ENCODE measurements at places on chromosomes 5 and 9.

GRCh38 chr5:107542428-107542827 lies 128.3 kb downstream of the EFNA5 start:
- peak; percentile 21 for DNase-seq

- DNase-seq = no peak
These were observed 508.8 kb downstream of the SEMA5A start for GRCh38 chr5:9037048-9037447.

GRCh38 chr5:145787001-145787400 lies 48.1 kb downstream of the PRELID2 start:
- no peak for DNase-seq

- no peak for DNase-seq
These were observed 799.9 kb upstream of the TYRP1 start for GRCh38 chr9:11893331-11893730.

DNA sequence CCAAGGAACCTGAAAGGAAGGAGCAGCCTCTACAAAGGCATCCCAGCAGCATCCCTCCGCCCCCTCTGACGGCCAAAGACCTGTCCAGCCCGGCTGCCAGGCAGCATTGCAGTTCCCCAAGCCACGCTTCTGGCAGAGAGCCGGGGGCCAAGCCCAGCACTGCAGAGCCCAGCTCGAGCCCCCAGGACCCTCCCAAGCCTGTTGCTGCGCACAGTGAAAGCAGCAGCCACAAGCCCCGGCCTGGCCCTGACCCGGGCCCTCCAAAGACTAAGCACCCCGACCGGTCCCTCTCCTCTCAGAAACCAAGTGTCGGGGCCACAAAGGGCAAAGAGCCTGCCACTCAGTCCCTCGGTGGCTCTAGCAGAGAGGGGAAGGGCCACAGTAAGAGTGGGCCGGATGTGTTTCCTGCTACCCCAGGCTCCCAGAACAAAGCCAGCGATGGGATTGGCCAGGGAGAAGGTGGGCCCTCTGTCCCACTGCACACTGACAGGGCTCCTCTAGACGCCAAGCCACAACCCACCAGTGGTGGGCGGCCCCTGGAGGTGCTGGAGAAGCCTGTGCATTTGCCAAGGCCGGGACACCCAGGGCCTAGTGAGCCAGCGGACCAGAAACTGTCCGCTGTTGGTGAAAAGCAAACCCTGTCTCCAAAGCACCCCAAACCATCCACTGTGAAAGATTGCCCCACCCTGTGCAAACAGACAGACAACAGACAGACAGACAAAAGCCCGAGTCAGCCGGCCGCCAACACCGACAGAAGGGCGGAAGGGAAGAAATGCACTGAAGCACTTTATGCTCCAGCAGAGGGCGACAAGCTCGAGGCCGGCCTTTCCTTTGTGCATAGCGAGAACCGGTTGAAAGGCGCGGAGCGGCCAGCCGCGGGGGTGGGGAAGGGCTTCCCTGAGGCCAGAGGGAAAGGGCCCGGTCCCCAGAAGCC lies 30.8 kb downstream of the CD180 start:
- DNase-seq = no peak

- DNase-seq = no peak
These were observed 85.6 kb downstream of the ROR2 start for GRCh38 chr9:91864380-91864779.

Measured in NCI-H345 (cell line).